ENCODE measurements at places on chromosomes 12 and 14.

DNA sequence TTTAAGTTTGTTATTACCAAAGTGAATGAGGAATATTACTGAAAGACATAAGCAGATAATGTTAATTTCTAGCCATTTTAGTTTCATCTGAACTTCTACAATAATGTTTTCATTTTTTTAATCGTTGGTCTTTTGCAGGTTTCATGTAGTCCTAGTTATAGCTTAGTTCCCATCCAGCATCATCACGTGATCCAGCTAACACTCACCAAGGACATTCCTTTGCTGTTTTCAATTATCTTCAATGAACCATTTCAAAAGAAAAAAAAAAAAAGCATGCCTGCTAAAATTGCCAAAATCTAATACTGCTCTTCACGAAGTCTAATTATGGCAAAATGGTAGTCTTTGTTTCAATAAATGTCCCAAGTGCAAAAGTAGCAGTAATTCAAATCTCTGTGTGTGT lies 187.7 kb upstream of the ATXN7L3B start:
- no peak for DNase-seq

- DNase-seq: no peak
These were observed 106.9 kb upstream of the PPFIA2 start for GRCh38 chr12:81866081-81866480.

DNA sequence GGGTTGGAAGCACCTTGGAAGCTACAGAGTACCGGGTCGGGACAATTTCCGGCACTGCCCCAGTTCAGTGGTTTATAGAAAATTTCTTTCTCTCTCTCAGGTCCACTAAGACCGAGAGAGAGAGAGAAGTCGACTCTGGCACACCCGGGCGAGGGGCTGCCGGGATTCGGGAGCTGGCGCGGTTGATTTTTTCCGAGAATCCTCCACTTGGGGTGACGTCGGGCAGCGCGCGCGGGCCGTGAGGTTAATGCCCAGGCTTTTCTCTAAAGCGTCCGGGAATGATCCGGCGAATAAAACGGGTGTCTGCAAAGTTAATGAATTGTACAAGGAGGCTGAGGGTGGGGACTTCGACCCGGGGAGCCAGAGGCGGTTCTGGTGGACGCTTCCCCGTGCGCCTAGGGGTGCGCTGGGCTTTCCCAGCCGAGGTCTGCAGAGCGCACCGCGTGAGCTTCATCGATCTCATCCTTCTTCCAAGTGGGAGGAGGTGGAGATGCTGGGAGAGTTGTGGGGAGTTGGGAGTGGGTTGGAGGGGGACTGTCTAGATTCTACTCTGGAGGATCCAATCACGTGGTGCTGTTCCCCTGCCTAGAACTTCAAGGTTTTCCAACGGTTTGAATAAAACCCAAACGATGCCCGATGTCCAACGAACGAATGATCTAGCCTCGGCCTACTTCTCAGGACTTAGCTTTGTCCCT lies 51.9 kb upstream of the TBX3 start:
- no peak for DNase-seq

GRCh38 chr12:128743916-128744315 lies 79.8 kb downstream of the SLC15A4 start:
- no peak for DNase-seq

DNA sequence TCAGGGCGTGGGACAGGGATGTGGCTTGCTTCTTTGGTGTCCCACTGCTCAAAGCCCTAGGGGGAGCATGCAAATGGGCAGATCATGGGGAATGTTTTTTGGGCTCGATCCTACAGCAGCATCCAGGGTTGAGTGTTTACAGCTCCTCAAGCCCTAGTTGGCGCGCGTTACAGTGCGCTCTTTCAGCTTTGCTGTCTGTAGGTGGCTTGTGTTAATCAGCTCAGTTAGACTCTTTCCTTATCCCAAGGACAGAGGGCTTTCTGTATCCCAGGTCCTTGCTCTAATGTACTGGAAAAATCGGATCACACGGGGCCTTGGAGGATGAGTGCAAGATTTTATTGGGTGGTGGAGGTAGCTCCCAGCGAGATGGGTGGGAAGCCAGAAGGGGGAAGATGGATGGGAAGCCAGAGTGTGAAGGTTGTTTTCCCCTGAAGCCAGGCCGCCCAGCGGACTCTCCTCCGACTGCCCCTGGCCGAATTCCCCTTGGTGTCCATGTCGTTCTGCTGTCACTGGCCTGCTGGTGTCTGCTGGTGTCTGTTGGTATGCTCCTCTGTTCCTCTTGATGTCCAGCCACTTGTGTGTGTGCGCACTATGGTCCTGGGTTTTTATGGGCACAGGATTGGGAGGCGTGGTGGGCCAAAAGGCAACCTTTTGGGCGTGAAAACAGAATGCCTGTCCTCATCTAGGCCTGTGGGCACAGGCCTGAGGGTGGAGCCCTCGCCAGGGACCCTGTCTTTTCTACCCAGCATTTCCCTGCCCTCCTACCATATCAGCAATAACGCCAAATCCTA lies 10.7 kb upstream of the TXNRD1 start:
- DNase-seq: no peak

DNA sequence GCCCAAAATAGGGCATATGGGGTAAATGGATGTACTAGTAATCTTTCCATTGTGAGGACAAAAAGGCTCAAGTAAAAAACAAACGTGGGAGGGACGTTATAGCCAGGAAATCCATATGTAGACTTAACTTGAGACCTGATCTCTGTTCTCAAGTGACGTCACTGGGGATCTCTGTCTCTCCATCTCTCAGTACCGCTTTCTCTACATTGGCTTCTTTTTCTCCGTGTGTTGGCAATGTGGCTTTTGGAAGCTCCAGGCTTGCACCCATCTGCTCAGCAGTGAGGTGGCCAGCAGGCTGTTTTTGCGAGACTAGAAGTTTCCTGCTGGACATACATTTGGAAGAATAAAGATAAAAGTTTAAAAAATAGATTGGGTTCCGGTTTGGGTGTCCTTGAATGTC lies 66.0 kb upstream of the NRXN3 start:
- no peak for DNase-seq

DNA sequence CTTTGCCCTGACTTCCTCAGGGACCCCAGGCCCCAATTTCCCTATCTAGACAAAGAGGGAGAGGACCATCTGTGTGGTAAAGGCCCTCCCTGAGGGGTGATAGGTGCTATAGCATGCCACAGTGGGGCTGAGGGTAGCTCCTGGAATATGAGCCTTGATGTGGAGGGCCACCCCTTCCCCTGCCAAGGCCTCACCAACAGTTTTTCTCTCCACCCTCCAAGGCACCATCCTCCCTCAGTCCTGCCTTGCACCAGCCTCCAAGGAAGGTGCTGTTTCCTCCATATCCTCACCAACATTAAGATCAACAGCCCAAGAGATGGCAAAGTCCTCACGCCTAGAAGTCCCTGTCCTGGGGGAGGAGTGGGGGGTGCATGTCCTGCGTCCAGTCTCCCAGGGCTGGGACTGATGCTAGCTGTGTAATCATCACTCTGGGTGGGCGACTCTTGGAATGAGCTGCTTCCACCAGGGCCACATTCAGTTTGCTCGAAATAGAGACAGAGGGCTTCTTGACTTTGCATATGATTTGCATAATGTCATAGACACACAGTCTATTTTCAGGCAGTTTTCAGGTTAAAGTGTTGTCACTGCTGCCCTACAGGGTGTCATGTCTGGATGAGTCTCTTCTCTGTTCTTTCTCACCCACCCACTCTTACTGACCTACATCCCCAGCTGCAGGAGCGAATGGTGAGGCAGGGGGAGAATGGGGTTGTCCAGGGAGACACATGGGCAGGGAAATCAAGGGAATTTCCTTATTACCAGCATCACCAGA lies 17.4 kb downstream of the ACVRL1 start:
- DNase-seq: no peak

- DNase-seq: peak; percentile 22
These were observed 378.8 kb upstream of the FAR2 start for GRCh38 chr12:28770322-28770721.

GRCh38 chr14:64845878-64846277 lies 33.8 kb downstream of the SPTB start:
- DNase-seq: no peak

- no peak for DNase-seq
These were observed 201.2 kb downstream of the ANO4 start for GRCh38 chr12:100995771-100996170.

DNA sequence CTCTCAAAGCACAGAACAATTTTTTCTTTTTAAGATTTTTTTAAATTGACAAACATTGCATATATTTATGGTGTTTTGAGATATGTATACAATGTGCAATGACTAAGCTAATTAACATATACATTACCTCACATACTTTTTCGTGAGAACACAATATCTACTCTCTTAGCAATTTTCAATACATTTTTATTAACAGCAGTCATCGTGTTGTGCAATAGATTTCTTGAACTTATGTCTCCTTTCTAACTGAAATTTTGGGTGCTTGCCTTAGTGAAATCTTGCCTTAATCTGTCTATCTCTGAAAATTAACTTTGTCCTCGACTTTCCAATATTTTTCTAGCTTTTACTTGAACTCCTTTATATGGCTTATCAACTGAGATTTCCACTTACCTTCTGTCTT lies 6.8 kb downstream of the OR10A7 start:
- no peak for DNase-seq

DNA sequence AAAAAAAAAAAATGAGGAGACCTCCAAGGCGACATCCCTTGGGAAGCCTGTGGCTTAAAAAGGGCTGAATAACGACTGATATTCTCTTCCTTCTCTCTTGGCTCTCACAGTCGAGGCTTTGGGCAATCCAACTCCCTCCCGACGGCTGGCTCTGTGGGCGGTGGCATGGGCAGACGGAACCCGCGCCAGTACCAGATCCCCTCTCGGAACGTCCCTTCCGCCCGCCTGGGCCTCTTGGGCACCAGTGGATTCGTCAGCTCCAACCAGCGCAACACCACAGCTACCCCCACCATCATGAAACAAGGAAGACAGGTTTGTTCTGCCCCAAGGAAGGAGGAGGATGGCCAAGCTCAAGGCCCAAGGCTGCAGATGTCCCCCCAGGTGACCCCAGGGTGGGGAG lies 127.8 kb downstream of the GCH1 start:
- no peak for DNase-seq

DNA sequence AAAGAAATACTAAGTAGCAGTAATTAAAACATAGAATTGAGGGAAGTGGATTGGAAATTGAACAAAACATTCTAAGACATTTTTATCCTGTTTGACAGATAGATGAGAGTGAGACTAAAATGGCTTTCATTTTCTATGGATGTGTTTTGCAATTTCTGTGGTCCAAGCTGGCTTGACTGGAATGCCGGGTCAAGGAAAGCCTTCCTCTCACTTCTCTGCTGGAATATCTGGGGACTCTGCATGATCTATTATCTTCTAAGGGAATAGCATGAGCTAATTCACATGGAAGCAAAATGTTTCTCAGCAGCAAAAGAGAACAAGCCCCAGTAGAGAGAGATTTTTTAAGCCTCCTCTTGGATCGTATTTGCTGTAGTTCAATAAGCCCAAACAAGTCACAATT lies 407.9 kb upstream of the ATXN7L3B start:
- no peak for DNase-seq

GRCh38 chr14:75069121-75069810 lies at the start of gene ZC2HC1C:
Gene ZC2HC1C, plus strand, starts transcription at chr14:75069641. Its CDS starts 933 bp downstream, at chr14:75070574.
- peak; percentile 98 for DNase-seq

GRCh38 chr12:57875753-57876547 lies 29.4 kb upstream of the CTDSP2 start:
- no peak for DNase-seq

DNA sequence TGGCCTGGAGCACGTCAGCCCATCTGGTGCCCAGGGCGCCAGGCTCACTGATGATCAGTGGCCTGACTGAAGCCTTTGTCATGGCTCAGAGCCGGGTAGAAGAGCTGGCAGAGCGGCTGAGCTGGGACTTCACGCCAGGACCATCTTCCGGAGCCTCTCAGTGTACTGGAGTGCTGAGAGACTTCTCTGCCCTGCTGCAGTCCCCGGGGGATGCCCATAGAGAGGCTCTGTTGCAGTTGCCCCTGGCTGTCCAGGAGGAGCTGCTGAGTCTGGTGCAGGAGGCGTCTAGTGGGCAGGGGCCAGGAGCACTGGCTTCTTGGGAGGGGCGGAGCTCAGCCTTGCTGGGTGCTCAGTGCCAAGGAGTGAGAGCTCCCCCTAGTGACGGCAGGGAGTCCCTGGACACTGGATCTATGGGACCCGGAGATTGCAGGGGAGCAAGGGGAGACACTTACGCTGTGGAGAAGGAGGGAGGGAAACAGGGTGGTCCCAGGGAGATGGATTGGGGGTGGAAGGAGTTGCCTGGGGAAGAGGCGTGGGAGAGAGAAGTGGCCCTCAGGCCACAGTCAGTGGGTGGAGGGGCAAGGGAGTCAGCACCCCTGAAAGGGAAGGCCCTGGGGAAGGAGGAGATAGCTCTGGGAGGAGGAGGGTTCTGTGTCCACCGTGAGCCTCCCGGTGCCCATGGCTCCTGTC lies 2.0 kb downstream of the KHNYN start:
- DNase-seq: peak; percentile 96

GRCh38 chr12:124326871-124327270 lies 32.0 kb downstream of the RFLNA start:
- DNase-seq: no peak

DNA sequence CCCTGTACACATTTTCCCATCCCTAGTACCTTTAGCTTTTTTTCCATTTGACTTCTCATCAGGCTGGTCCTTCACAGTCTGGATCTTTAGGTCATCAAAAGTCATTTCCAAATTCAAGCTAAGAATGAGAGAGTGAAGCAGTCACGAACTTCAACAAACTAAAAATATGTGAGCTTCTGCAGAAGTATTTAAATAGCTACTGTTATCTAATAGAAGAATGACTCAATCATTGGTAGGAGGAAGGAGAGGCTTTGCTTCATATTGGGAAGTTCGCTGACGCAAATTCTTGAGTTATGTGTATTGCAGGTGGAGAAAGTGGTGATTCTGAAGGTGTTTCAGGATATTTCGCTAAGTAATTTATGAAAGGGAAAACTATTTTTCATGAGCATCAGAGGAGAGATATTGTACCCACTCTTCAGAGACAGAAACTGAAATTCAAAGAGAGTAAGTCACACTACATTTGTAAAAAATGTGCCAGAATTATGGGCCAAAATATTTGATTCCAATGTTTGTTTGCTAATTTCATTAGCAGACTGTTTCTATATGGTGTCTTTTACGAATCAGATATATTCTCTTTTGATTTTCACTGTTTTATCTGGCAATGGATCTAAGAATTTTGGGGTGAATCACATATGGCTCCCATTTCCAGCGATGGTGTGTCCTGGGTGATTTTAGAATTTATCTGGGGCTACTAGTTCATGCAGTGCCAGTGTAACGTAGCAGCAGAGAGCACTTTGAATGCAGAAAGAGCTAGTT lies at the start of gene OLR1:
TSS of gene OLR1 (minus strand) at position 160 of the 756 bp plus-strand sequence. CDS start at position 105, 55 bp downstream.
- no peak for DNase-seq

Measured in mucosa of descending colon (tissue), 3 donors.